ENCODE measurements at places on chromosomes 2 and 18.

DNA sequence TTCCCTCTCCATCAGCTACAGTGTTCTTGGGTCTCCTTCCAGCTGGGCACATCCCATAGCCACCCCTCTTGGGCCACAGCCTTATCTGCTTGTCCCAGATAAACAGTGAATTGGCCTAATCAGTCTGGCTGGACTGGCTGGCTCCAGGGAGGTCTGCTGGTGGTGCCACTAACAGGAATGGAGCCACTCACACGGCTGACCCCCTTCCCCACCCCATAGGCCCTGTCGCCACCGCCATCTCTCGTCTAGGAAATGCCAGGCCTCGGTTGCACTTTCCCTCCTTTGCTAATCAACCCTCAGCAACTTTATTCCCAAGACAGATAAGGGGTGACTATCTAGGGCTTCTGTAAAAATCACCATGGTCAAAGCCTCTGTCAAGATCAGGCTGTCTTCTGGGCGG is 23.0 kb upstream of the TNP1 start:
- no peak for DNase-seq

DNA sequence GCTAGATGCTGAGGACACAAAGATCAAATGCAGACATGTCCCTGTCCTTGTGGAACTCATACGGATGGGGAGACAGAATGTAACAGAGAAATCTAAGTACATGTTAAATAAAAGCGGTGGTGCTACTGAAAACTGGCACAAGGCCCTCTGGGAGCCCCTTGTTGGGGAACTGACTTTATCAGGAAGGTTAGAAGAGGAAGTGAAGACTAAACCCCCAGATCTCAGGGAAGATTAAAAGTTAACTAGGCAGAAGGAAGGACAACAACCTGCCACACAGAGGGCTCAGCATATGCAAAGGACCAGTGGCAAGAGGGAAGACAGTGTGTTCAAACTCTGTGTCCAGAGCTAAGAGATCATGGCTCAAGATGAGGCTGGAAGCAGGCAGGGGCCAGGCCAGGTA is 4.8 kb downstream of the CACNB4 start:
- DNase-seq: peak; percentile 38

GRCh38 chr18:76339246-76339620 is 155.8 kb downstream of the ZNF516 start:
- no peak for DNase-seq

DNA sequence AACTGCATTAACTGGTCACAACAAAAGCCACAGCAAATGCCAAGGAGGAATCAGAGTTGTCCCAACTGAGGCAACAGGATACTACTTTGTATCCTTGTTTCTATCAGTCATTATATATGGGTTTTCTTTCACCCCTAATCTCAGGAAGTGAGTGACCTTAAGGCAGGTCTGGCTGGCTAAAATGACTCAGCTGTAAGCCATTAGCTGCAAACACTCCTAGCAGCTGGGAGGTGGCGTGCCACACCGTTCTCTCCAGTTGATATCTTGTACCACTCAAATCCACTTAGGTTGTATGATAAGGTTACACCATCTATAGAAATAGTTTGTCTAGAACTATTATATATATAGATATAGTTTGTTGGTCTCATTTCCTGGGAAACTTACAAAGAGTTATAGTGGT is 171.1 kb upstream of the MC4R start:
- no peak for DNase-seq

- DNase-seq: no peak
Measured at GRCh38 chr18:75341897-75342296, 85.6 kb downstream of the SMIM21 start.

GRCh38 chr18:46055838-46056230 is 16.2 kb downstream of the PSTPIP2 start:
- DNase-seq: no peak

DNA sequence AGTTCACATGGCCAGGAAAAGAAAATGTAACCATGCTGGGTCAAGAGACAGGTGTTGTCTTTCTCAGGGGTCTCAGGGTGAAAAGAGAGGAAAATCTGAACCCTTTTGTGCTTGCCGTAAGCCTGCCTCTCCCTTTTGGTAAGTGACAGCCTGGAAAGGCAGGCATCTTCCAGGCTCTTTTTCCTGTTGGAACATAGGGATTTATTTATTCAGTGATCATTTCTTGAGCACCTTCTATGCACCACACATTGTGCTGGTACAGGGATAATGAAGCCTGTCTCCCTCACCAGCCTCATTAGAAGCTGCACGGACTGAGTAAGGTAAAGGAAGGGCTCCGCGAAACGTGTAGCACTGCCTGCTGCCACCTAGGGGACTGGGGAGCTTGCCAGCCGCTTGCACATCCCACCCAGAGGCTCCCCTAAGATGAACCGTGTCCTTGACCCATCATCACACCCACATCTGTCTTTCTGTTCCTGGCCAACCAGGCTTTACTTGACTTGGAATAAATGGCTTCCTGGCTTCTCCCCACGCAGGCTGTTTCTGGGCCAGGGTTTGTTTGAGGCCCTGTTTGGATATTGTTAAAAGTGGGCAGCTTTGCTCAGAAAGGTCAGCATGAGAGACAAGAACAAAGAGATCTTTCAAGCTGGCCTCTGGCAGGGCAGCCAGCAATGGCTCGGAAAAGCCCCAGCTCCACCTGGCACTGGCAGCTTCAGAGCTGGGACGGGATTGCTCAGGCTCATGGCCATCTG is 73.3 kb upstream of the MCFD2 start:
- DNase-seq: no peak

GRCh38 chr2:3759761-3760160 is 56.4 kb downstream of the DCDC2C start:
- no peak for DNase-seq

- no peak for DNase-seq
Measured at GRCh38 chr2:127623388-127624319, 22.3 kb upstream of the GPR17 start.

- no peak for DNase-seq
Measured at GRCh38 chr18:65487569-65487968, 263.2 kb upstream of the CDH7 start.

- no peak for DNase-seq
Measured at GRCh38 chr2:155389224-155389623, 690.7 kb downstream of the KCNJ3 start.

- DNase-seq: peak; percentile 10
Measured at GRCh38 chr2:118294063-118294462, 205.8 kb downstream of the INSIG2 start.

DNA sequence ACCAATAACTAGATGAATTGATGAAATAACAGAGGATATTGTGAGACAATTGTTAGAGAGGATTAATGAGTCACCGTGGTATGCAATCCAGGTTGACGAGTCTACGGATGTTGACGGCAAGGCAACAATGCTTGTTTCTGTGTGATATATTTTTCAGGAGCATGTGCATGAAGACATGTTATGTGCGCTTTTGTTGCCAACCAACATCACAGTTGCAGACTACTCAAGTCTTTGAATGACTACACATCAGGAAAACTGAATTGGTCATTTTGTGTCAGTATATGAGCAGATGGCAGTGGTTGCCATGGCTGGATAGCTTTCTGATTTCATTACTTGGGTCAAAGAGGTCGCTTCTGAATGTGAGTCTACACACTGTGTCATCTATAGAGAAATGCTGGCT is 96.8 kb upstream of the CRACDL start:
- DNase-seq: no peak

GRCh38 chr18:57084331-57085271 is 62.3 kb upstream of the BOD1L2 start:
- peak; percentile 98 for DNase-seq

DNA sequence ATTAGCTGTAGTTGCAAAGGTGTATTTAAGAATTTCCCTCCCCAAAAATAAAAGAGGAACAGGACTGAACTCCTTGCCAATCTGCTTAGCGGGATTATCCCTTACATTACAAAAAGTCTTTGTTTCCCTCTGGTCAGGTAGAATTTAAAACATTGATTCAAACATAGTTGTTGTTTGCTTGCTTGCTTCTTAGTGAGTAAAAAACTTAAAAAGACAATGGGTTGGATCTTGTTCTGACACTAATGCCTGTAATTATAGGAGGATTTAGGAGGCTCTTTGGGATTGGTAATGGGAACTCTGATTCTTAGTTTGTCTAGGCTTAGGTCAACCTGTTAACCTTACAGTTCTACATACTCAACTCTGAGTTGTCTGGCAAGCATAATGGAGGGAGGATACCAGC is 3.7 kb upstream of the CEBPZOS start:
- no peak for DNase-seq

DNA sequence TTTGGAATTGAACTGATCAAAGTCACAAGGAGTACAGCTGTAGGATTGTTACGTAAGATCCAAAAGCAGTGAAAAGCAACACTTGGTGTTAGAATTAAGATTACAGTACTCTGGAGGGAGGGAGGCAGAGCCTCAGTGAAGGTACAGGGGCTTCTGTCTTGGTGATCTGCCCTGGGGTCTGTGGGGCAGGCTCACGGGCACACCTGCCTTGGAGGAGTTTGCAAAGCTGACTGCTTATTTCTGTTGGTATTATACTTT is 114.9 kb downstream of the NCK2 start:
- no peak for DNase-seq

GRCh38 chr2:176648700-176649297 is 379.6 kb downstream of the MTX2 start:
- no peak for DNase-seq

DNA sequence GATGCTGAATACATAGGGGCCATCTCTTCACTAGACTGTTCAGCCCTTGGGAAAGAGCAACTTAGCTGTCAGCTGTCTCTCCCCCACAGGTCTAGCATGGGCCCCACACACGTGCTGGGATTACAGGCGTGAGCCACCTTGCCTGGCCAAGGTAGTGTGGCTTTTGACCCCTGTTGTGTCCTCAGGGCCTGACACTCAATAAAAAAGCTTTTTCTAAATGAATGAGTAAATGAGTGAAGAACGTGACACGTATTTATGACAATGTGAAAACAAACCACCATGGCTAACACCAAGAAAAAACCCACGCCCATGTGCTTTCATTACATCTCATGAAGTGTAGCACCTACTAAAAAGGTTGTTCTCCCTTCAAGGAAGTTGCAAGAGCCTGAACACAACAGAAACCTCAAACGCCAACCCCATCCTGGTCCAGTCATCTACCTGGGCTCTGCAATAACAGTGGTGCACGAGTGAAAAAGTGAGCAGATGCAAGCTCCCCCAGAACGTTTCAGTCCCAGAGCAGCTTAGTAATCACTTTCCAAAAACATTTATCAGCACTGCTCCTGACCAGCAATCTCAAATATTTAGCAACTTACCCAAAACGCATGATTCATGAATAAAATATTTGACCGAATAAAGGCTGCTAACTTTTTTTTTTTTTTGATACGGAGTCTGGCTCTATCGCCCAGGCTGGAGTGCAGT is 3.4 kb downstream of the WDFY1 start:
- no peak for DNase-seq

GRCh38 chr2:97646977-97647376 is 1.1 kb downstream of the COX5B start:
- DNase-seq: no peak

- DNase-seq: no peak
Measured at GRCh38 chr2:101307503-101307902, 998 bp downstream of the RNF149 start.

- DNase-seq: no peak
Measured at GRCh38 chr18:77052297-77052982, 80.1 kb downstream of the MBP start.

DNA sequence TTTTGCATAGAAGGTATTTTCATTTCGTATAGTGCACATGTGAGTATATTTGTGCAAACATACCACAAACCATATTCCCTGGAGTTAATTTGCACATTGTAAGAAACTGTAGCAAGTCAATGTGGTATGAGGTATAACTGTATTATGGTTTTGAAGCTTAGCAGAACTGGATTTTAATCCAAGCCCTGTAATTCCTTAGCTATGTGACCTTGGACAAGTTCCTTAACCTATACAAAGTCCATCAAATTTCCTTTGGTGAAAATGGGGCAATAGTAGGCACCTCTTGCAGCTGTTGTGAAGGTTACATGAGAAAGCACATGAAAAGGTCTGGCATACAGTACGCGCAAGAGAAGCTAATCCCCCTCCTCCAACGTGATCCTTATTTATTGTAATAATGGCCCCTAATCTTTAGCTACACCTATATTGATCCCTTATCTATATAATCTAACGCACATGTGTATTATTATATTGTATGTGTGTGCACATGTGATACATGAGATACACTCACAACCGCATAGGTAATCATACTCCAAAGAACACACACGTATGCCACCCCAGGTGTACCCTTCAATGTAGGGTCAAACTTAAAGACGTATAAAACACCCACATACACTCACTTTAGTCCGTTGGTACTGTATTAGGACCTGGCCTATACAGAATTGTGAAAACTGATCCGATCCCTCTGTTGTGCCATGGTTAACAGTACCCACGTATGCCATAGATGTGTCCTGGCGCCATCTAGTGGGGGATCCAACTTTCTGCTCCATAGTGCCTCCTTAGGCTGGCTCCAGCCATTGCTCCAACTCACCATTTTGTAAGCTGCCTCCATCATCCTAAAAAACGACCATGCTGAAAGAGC is 402.9 kb upstream of the SLC14A2 start:
- peak; percentile 67 for DNase-seq

Data from MV-4-11 (cell line).